LHCN-M2 (cell line): ENCODE measurements at places on chromosomes 7 and 10. TPM values are rescaled to one million over a fixed set of nuclear protein-coding genes. Genes with fewer than 3 reads are reported as not detected.

DNA sequence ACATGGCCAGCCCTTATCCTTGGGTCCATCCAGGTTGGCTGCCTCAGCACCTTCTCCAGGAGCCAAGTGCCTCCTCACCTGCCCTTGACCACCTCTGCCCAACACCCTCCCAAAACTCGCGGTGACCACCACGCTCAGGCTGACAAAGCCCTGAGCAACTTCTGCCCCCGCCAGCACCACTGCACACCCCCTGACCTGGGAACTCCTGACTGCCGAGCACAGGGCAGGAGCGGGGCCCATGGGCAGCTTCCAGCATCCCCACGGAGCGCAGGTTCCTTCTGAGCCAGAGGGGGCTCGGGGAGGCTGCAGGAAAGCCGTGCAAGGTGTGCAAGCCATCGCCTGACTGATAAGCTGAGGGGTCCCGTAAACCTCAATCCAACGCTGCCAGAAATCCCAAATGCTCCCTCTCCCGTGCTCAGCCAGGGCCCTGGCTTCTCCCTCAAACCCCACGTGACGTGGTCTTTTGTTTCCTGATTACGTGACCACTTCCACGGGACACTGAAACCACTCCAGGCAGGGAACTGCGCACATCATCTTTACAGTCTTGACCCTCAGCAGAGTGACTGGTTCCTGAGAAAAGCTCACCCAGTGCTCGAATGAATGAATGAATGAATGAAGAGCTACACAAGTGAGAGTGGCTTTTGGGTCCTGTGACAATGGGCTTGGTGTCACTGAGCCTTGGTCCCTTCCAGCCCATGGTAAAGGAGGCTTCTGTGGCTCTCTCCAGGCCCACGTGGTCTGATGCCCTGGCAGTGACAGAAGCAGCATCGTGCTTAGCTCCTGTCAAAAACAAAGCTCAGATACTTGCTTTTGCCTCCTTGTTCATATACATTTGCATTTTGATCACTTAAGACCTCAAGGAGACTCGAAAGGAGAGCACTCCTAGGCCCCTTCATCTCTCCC, 249.8 kb upstream of the PPP2R2D start:
- DNase-seq, result no peak

- DNase-seq, result no peak
Observed at GRCh38 chr7:57220746-57221145, 88.5 kb upstream of the ZNF479 start.

- peak; percentile 19 for DNase-seq
Observed at GRCh38 chr10:121722665-121723064, 124.4 kb upstream of the FGFR2 start.

- no peak for DNase-seq
Observed at GRCh38 chr10:70493660-70494234, 15.2 kb downstream of the PALD1 start.

DNA sequence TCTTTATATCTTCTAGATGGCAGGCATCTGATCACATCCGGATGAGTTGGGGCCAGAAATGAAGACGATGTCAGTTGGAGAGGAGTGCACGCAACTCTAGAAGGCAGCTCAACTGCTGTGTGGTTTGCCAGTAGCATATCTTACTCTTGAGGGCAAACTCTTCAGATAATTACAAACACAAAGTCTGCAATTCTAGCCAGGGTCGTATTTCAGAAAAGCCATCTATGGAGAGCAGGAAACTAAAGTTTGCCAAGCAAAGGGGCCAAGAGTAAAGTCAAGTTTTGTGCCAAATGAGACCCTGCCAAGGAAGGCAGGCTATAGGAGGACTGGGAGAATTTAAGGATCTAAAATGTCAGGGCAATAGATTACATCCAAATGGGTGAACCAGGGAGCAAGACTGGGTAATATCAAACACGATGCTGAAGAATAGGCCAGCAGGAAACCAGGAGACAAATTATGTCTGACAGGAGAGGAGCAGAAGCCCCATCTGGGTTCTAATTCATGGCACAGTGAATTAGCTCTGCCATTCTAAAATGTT, 312.5 kb upstream of the SEMA3C start:
- DNase-seq, result no peak

DNA sequence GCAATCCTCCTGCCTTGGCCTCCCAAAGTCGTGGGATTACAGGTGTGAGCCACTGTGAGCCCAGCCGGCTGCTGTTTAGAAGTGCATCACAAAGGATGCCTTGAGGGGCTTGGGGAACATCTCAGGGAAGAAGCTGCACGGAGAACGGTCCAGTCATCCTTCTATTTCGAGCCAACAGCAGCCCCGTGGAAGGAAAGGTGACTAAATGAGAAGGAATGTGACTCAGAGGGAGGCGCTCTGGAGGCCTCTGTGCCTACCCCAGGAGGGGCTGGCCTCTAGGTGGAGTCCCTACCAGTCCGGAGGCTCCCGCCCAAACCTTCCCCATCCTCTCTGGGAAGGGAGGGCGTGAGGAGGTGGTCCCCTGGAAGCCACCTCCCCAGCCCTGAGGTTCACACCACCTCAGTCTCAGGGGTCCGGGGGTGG, 76.2 kb downstream of the CTBP2 start:
- peak; percentile 92 for DNase-seq

DNA sequence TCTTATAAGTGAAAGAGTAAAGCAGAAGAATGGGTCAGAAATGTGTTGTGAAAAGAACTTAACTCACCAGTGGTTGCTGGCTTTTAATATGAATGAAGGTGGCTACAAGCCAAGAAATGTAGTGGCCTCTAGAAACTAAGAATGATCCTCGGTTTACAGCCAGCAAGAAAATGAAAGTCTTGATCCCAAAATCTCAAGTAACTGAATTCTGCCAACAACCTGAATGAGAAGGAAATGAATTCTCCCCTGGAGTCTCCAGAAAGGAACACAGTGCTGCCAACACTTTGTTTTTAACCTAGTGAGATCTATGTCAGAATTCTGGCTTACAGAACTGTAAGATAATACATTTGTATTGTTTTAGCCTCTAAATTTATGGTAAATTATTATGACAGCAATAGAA, 193.0 kb downstream of the FZD1 start:
- DNase-seq, result no peak

DNA sequence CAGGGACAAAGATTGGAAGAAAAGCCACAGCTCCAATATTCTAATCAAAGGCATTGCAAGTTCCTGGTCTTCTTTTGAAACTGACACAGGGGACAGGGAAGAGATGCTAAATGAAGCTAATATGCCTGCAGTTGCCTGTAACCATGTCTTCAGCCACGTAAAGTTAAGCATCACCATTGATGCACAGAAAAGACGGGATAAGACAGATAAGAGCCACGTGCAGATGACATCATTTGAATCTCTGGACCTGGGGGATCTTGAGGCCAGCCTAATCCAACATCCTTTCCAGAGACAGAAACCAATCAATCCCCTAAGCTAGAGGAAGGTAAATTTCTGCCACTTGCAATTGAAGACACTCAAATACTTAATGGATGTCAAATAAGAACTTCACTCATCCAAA, 93.4 kb downstream of the PIP4K2A start:
- no peak for DNase-seq

The CRHR2 gene
- not detected in 2 replicates for total RNA-seq

The STEAP1B gene
- total RNA-seq, result not detected in 2 replicates

The FAM185A gene
- 10.8 and 13.6 TPM in 2 replicates for total RNA-seq
